Substantia nigra (tissue), 51 donors: ENCODE measurements at places on chromosomes 7 and 10.

GRCh38 chr10:101286248-101287046 lies 57.2 kb upstream of the LBX1 start:
- no peak for DNase-seq

DNA sequence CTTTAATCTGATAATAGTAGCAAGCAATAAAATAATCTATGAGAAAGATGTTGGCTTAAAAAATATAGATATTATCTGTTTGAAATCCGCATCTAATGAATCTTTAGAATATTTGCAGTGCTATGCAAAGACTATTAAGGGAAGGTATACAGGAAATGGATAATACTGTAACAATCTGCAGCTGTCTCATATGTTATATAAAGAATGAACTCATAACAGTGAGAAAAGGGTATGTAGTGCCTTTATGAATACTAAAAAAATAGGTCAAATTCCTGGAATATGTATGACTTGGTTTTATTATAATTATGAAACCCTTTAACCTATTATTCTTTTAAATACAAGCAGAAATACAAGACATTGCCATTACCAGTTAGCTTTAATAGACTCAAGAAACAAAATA lies 105.1 kb upstream of the GPR22 start:
- no peak for DNase-seq

- DNase-seq = no peak
Measured at GRCh38 chr7:87671-88070, 104.7 kb upstream of the FAM20C start.

DNA sequence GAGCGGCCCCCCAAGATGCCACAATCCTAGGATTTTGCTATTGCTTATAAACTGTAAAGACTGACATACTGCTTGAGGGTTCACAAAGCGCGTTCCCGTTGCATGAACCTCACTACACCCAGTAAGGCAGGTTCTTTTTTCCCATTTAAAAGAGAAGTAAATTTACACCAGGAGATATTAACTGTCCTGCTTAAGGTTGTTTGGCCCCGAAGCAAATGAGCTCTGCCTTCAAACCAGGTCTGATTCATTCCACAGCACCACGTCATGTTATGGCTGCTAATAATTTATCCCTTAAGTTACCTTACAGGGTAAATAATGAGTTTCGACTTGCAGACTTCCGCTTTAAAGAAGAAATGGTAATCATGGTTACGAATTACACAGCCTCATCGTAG lies 559 bp upstream of the FKBP14 start:
- no peak for DNase-seq

- DNase-seq = no peak
Measured at GRCh38 chr7:37912756-37913155, 3.9 kb downstream of the SFRP4 start.

GRCh38 chr7:134885967-134886352 lies 100.3 kb upstream of the AGBL3 start:
- no peak for DNase-seq

DNA sequence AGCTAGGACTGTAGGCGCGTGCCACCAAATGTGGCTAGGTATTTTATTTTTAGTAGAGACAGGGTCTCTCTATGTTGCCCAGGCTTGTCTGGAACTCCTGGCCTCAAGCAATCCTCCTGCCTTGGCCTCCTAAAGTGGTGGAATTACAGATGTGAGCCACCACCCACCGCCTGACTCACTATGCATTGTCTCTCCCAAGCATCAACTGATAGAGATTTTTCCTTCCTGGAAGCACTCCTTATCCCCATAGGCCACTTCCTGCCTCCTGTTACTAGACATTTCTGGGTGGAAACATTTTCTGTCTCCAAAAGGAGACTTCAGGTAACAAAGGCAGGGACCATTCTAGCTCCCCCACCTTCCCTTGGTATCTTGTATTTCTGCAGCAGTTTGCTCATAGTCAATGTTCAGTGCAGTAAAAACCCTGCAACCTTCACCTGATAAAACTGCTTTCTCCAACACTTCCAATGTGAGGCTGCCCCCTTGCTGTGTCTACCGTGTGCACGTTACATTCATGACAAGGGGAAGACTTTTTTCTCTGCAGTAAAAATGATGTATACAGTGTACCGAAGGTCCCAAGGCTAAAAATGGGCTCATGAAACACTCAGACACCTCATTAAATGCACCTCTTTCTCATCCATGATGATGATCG lies 84.9 kb downstream of the NHLRC2 start:
- DNase-seq = no peak

DNA sequence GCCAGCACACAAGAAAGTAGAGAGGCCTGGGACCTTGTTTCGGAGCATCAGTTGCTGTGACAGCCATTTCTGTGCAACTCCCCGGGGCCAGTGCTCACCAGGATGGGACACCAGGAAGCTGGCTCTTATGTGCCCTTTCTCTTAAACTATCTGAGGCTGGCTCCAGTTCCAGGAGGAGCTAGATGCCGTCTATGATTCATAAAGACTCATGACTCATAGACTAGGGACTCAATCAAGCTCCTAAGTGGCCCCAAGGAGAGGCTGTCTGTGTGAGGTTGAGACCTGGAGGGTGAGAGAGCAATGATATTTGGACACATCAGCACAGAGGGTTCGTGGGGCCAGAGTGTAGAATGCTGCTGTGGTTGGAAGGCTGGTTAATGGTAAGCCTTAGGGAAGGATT lies 580.1 kb downstream of the CCSER2 start:
- no peak for DNase-seq

DNA sequence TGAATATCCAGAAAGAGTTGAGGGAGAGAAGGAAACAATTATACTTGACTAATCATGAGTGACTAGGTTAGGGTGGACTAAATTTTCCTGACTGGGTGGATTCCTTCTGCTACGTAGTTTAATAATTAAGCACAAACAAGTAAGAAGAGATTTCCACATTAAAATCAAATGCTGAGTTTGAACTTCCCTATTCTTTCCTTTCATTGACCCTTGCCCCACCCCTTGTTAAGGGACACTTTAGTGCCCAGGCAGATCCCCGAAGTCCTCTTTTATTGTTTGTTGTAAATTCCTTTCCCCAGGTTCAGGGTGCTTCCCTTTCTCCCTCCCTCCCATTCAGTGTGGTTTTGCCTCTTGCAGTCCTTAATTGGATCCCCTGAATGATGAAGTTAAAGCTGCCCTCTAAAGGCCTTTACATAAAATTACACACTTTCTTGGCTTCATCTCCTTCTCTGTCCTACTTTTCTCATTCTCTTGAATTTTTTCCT lies 8.8 kb upstream of the SPAM1 start:
- DNase-seq = no peak
